Activated CD4-positive, alpha-beta T cell treated with anti-CD3 and anti-CD28 coated beads, Interleukin-2, amount 10 ng/mL, durations not matched to agents 24 days and 14 days (primary cell): ENCODE measurements at places on chromosomes 13 and 19. TPM values are rescaled to one million over a fixed set of nuclear protein-coding genes. Genes with fewer than 3 reads are reported as not detected.

GRCh38 chr13:105491345-105491744 lies 1044.1 kb downstream of the EFNB2 start:
- H3K27me3 ChIP-seq = no peaks in the 10 kb centered on the region
- H3K4me3 ChIP-seq = no peak overlapping the region
- no peak for DNase-seq
- H3K36me3 ChIP-seq = no peaks in the 10 kb centered on the region

Gene LILRA1
- total RNA-seq = not detected in 2 replicates

GRCh38 chr19:18501832-18502231 lies 20.0 kb downstream of the ELL start:
- H3K4me1 ChIP-seq = peaks cover 57% of the 10 kb centered on the region
- H3K27ac ChIP-seq = no peak overlapping the region
- no peak for DNase-seq

DNA sequence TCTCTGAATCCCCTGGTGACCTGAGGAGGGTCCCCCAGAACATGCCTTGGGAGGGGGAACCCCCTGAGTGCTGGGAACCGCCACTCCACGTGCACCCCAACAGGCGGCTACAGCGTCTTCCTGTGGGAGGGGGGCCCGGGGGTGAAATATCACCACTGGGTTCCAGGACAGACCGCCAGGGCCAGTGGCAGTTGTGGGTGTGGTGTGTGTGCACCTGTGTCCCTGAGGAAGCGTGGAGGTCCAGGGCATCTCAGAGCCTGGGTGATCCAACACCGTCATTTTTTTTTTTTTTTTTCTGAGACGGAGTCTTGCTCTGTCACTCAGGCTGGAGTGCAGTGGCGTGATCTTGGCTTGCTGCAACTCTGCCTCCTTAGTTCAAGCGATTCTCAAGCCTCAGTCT lies 4.2 kb downstream of the ADGRE5 start:
- peaks cover 42% of the 10 kb centered on the region for H3K36me3 ChIP-seq
- peak; percentile 81 for DNase-seq
- H3K27me3 ChIP-seq = no peaks in the 10 kb centered on the region
- peaks cover 24% of the 10 kb centered on the region for H3K4me1 ChIP-seq

DNA sequence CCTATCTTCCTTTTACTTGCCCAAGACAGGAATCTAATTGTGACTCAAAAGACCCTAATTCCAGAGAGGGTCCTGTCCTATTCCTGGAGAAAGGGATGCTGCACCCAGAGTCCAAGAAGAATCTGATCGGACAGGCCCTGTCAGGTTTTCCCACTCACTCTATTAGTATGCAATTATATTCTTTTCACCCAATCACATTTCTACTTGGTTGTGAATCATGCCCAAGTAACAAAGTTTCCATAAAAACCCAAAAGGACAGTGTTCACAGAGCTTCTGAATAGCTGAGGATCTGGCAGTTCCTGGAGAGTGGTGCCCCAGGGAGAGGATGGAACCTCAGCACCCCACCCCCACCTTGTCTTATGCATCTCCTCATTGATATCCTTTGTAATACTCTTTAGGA lies 135.3 kb upstream of the SLITRK5 start:
- no peaks in the 10 kb centered on the region for H3K36me3 ChIP-seq
- DNase-seq = no peak
- H3K4me3 ChIP-seq = no peak overlapping the region
- no peaks in the 10 kb centered on the region for H3K27me3 ChIP-seq
- no peak overlapping the region for H3K27ac ChIP-seq
- H3K4me1 ChIP-seq = peaks cover 2% of the 10 kb centered on the region

- peak overlapping the region; percentile 91 for H3K4me3 ChIP-seq
- H3K27me3 ChIP-seq = no peaks in the 10 kb centered on the region
- H3K27ac ChIP-seq = peak overlapping the region; percentile 97
These were observed 121.8 kb downstream of the AKAP11 start for GRCh38 chr13:42393573-42394360.

Gene ZNF44
- total RNA-seq = 8.4 TPM in 2 replicates

Gene TSHZ3
- total RNA-seq = 1.3 and 1.6 TPM in 2 replicates

DNA sequence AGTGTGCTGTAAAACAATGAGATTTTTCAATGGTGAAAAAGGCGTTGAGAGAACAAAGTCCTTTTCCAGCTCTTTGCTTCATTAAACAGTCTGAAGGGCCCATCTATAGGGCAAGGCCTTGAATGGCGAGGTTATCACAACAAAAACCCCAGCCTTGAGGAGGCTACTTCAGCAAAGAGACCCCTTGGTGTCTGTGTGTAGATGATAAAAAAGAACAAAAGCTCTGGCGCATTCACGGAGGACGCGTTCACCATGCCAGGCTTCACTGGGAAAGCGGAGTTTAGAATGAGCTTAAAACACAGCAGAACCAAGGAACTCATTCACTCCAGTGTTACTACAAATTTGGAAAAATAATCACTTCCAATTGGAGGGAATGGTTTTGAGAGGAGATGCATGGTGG lies 530.0 kb upstream of the ARGLU1 start:
- H3K27me3 ChIP-seq = no peaks in the 10 kb centered on the region
- no peak overlapping the region for H3K27ac ChIP-seq
- H3K4me3 ChIP-seq = no peak overlapping the region
- DNase-seq = no peak

- no peaks in the 10 kb centered on the region for H3K27me3 ChIP-seq
- peak overlapping the region; percentile 48 for H3K4me3 ChIP-seq
- peaks cover 50% of the 10 kb centered on the region for H3K4me1 ChIP-seq
- peak; percentile 74 for DNase-seq
- H3K36me3 ChIP-seq = no peaks in the 10 kb centered on the region
These were observed 44.5 kb downstream of the RFX2 start for GRCh38 chr19:6065685-6066374.

DNA sequence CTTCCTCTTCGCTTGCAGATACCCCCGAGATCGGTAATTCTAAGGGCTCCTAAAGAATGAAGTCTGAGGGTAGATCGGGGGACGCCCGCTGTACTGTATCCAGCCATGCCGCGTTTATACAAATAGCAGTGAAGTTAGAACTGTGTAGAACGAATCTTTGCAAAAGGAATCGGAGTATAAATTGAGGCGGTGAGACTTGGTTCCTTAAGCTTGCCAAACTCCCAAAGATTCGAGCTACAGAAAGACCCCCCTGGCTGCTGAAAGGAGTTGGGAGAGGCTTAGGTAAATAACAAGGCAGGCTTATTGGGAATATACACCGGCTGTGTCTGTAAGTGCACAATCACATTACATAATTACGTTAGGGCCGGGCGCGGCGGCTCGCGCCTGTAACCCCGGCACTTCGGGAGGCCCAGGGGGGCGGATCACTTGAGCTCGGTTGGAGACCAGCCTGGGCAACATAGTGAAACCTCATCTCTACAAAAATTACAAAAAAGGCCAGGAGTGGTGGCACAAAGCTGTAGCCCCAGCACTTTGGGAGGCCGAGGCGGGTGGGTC lies 12.2 kb downstream of the TMEM160 start:
- H3K27me3 ChIP-seq = peaks cover 6% of the 10 kb centered on the region
- peak overlapping the region; percentile 86 for H3K4me3 ChIP-seq
- peak overlapping the region; percentile 92 for H3K27ac ChIP-seq
- H3K36me3 ChIP-seq = peaks cover under 1% of the 10 kb centered on the region

DNA sequence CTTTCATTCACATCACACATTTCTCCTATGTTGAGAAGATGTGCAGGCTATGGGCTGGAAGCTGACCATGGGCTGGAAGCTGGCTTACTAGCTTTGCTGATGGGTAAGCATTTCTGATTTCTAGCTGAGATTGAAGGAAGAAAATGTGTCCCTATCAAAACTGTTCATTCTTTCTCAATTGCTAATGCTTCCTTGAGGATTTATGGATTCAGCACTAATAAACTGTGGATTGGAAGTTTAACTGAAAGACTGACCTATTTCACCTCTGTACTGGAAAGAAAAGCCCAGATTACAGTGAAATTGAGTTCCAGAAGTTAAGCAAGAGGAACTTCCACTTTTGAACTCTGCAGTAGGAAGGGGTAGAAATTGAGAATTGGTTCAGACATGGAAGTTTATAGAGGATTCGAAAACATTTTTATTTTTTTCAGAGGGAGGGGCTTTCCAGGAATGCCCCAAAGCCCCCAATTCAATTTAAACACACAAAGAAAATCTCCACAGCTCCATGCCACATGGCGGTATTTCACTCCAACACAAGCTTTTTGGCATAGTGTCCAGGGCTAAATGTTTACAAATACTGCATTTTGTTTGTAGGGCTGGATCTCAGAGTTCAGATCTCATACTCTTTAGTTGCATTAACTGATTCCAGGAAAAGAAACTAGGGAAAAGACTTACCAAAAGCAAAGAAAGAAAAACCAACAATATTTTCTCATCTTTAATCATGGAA lies 61.2 kb upstream of the ARGLU1 start:
- H3K4me3 ChIP-seq = no peak overlapping the region
- H3K4me1 ChIP-seq = no peaks in the 10 kb centered on the region
- H3K36me3 ChIP-seq = no peaks in the 10 kb centered on the region
- peaks cover 2% of the 10 kb centered on the region for H3K27me3 ChIP-seq
- DNase-seq = no peak
- no peak overlapping the region for H3K27ac ChIP-seq

GRCh38 chr19:15317392-15318071 lies 14.8 kb downstream of the BRD4 start:
- no peaks in the 10 kb centered on the region for H3K27me3 ChIP-seq
- DNase-seq = no peak
- peak overlapping the region; percentile 78 for H3K27ac ChIP-seq
- H3K36me3 ChIP-seq = peaks cover 8% of the 10 kb centered on the region
- H3K4me1 ChIP-seq = peaks cover 75% of the 10 kb centered on the region

- H3K4me3 ChIP-seq = no peak overlapping the region
- H3K4me1 ChIP-seq = peaks cover 7% of the 10 kb centered on the region
- peak; percentile 60 for DNase-seq
These were observed 86.2 kb upstream of the HTR2A start for GRCh38 chr13:46982856-46983582.

Gene ZNF226
- total RNA-seq = 10.4 and 12.3 TPM in 2 replicates

Gene ZNF480
- 4.2 and 5.0 TPM in 2 replicates for total RNA-seq
